ENCODE measurements at places on chromosomes 16 and 17. TPM values are rescaled to one million over a fixed set of nuclear protein-coding genes. Genes with fewer than 3 reads are reported as not detected.
A peak's percentile ranks its signal among the peaks of the same experiment; 100 is the strongest.

DNA sequence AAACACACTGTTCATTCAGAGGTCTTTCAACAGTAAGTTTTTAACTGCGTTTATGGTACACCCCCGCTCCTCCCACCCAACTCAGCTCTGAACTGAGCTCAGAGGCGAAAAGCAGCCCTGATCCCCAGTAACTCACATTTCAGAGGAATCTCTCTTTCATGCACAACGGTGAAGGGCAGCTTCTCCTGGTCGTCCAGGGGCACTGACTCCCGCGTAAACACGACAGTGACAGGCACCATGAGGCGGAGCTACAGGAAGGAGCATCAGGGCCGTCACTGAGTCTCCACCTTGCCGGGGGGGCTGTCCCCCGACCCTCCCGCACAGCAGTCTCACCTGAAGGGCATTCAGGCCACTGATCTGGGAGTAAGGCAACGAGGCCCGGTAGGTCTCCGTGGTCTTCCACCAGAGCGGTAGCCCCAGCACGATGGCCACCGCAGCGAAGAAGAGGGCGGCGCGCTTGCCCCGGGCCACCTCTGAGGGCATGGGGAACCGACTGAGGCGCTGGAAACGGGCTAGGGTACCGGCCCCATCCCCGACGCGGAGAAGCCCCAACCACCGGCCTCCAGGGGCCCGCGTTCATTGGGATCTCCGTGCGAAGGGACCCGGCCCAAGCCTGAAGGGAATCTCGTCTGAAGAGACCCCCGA lies 486 bp downstream of the PIGS start:
- DNase-seq = no peak

DNA sequence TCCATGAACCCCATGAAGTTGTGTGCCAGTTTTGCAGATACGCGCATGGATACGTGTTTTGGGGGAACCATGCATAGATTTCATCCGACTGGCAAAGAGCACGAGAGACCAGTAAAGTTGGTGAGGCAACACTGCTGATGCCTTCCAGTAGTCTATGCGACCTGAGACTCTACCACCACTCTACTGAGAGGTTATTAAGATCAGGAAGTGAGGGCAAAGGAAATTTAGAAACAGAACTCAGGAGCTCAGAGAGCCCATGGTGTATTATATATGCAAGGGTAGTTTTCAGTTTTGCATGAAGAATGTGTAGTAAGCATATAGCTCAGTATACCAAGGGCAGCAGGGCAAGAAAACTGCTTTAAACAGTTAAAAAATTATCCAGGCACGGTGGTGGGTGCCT lies 4.2 kb downstream of the SLX4 start:
- DNase-seq = no peak

CDH3 gene
- not detected for polyA plus RNA-seq

DNA sequence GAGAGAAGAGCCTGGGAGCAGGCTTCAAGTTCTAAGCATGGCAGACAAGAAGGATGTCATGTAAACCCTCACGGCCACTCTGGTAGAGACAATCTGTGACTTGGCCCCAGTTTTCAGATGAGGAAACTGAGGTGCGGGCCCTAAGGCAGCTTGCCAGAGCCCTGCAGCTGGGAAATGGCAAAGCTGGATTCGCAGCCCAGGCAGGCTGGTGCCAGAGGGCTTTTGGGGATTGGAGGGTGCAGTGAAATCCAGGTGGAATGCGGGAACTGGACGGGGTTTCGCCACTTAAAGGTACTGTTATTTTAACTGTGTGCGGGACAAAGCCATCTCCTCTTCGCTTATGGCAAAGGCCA lies 477 bp upstream of the OSGIN1 start:
- no peak for DNase-seq

DNA sequence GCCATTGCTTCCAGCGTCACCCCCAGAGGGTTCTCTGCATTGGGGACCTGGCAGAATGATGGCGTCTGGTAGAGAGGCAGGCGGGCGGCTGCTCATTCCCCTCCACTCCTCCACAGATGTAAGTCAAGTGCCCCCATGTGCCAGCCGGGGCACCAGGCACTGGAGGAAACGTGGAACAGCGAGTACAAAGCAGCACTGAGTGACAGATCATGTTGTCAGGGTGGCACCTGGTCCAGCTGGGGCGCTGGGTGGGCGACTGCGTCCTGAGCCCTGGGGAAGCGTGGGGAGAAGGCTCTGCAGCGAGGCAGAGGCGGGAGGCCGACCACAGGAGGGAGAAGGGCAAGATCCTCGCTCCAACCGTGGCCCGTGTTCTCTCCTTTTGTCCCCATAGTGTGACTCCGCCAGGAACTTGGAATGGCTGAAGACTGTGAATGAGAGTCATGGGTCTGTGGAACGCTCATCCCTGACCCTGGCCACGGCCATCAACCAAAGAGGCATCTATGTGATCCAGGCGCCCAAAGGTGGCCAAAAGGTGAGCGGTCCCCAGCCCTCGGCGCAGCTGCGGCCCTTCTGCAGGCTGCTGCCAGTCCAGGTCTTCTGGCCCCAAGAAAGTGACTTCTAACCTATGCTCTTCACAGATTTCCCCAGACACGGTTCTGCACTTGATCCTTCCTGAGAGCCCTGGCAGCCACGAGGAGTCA lies 76.7 kb downstream of the RNF213 start:
- DNase-seq = no peak

DNA sequence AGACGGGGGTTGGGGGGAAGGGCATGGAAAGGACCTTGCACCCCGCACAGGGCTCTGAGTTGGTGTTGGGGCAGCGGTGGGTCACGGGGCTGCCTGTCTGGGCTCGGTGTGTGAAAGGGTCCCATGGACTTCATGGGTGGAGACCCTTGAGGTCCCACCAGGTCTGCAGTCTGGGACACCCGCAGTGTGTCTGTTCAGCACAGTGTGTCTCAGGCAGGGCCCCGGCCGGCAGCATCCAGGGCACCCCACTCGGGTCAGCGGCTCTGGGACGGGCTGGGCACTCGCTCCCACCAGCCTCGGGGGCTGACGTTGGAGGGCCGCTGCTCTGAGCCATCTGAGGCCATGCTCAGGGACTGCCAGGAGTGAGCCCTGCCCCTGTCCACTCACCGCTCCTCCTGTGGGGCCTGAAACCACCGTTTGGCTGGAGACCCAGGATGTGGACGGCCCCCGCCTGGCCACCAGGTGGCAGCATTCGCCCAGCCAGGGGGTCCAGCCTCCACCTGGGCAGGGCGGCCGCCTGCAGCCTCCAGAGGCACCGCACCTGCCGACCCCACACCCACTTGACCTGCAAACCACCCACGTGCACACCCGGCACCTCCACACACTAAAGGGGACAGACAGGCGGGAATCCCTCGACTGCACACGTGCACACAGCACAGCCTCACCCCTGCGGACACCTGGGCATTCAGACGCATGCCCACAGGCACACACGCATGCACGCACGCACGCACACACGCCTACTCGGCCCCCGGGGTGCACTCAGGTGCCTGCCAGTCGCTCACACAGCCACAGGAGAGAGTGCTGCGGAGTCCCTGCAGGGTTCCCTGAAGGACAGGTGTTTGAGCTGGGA lies 10.1 kb upstream of the ZFPM1 start:
- peak; percentile 68 for DNase-seq

GRCh38 chr16:88624977-88625576 lies 13.3 kb upstream of the IL17C start:
- no peak for DNase-seq

DNA sequence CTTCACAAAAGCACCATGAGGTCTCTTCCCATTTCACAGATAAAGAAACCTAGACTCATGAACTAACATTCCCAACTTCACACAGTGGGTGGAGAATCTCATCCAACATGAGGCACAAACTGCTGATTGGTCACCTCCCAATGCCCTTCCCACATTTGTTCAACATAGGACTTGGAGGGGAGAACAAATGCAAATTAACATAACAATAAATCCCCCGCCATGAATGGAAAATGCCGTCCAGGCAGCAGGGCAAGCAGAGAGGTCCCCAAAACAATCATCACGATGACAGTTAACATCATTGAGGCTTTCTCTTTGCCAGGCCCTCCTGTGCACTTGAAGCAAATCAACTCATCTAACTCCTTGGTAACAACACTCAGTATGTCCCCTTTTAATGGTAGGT lies 185.3 kb downstream of the TMEM132E start:
- DNase-seq = no peak

- no peak for DNase-seq
Observed at GRCh38 chr16:8899709-8900317, 17.7 kb downstream of the LITAFD start.

- DNase-seq = no peak
Observed at GRCh38 chr17:57965521-57966160, 10.4 kb upstream of the CUEDC1 start.

DNA sequence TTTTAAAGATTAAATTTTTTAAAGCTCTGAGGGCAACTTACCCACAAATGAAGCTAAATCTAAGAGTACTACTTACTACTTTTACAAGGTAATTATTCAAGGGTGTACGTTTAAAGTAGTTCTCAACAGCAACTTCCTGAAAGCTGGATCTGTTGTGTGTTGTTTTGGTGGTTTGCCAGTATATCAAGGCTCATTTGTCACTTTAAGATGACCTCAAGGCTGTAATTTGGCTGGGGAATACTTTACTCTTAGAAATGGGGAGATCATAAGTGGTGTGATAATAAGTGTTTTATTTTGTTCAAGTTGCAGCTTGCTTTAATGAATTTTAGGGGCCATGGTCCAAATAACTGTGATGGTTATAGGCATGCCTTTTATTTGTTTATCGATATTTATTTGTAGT lies 30.4 kb downstream of the AP2B1 start:
- DNase-seq = no peak

AGRP gene
- not detected for polyA plus RNA-seq

FAM171A2 gene
- 48.7 TPM for polyA plus RNA-seq

DNA sequence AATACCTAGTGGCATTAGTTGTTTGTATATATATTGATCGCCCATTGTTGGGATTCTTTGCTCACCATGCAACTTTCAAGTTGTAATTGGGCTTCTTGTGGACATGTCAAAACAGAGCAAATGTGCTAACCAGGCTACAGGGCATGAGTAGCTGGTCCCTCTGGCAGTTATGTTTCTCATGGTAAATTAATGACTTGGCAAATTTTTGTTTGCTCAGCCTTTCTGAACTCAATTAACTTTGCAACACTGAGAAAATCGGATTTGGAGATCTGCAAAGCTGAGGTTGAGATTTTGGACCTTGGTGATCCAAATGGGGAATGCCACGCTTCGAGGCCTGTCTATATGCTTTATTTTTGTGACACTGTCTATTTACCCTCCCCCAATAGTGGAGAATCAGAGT lies 138.5 kb upstream of the PIRT start:
- no peak for DNase-seq

GRCh38 chr16:2761886-2762583 lies 9.6 kb downstream of the SRRM2 start:
- DNase-seq = no peak

DNA sequence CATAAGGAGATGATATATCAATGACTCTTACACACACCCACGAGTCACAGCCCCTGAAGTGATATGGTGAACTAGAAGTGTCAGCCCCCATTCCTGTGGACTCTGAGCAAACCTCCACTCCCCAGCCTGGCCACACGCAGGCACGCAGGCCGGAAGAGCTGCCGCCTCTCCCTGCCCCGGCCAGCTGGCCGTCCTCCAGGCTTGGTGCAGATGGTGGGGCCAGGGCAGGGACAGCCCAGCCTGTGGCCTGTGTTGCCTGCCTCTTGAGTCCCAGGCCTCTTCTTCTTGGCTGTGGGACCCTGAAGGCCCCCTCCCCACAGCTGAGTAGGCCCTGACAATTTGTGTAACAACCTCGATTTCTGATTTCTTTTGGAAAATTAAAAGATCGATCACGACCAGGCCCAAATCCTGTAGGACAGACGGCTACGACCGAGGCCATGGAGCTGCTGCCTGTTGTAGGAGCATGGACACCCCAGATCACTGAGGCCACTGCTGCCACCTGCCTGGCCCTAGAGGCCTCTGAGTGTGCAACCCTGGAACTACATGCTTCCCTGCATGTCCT lies 10.0 kb upstream of the MPRIP start:
- no peak for DNase-seq

ELMO3 gene
- polyA plus RNA-seq = 0.99 TPM

HSD17B2 gene
- 0.54 TPM for polyA plus RNA-seq

OR1A1 gene
- polyA plus RNA-seq = not detected

DNA sequence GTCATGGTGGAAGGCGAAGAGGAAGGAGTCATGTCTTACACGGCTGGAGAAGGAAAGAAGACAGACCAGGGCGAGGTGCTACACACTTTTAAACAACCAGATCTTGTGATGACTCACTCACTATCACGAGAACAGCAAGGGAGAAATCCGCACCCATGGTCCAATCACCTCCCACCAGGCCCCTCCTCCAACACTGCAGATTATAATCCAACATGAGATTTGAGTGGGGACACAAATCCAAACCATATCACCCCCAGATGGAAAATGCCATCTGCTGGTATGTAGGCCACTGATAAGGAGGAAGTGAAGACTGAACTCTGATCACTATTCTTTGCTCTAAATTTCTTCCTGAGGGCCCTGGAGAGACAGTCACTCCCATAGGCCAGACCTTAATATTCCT lies 7.5 kb upstream of the ITGAX start:
- no peak for DNase-seq

GRAPL gene
- polyA plus RNA-seq = 2.1 TPM

PLLP gene
- 1.0 TPM for polyA plus RNA-seq

CHAD gene
- 3.0 TPM for polyA plus RNA-seq

GRCh38 chr17:77281904-77282367 lies 141.2 kb downstream of the SEC14L1 start:
- no peak for DNase-seq

TGFB1I1 gene
- polyA plus RNA-seq = 98.2 TPM

GRCh38 chr17:4125552-4125951 lies 17.3 kb downstream of the ZZEF1 start:
- DNase-seq = no peak

EME1 gene
- polyA plus RNA-seq = 6.6 TPM

KIF19 gene
- polyA plus RNA-seq = 1.6 TPM

DNA sequence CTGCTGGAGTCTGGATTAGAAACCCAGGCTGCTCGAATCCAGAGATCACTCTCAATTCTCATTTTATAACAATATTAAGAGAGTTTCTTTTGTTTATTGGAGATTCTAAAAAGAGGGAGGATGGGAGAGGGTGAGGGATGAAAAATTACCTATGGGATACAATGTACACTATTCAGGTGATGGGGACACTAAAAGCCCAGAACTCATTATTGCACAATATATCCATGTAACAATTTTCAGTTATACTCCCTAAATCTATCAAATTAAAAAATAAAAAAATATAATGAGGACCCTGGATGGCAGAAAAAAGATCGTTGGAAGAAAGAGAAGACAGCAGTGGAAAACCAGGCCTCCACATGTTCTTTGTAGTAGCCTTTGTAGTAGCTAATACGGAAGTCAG lies 100.8 kb downstream of the CNTNAP4 start:
- no peak for DNase-seq

All from muscle of arm (tissue), 14 donors.